ENCODE measurements at places on chromosomes 2 and 18.

DNA sequence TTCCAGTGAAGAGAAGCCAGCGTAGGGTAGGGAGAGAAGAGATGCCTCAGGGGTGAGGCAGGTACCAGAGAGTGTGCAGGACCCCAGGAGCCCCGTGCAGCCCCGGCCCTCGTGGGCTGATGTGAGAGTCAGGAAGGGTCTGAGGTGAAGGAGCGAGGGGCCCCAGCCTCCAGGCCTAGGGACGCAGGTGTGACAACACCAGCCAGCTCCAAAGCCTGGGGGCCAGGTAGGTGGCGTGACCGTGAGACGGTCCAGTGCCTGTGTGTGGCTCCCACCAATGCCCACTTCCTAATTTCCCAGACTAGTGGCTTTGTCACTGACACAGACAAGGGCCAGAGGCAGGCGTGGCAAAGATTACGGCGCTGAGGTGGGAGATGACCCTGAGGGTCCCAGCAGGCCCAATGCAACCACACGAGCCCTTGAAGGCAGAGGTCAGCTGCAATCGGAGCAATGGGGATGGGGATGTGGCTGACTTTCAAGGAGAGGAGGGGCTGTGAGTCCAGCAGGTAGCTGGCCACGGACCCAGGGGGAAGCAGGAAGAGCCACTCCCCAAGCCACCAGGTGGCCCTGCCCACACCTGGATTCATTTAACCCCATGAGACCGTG lies 86.0 kb upstream of the SNTG2 start:
- no peak for DNase-seq

- DNase-seq, result no peak
These were observed 12.9 kb upstream of the GEMIN6 start for GRCh38 chr2:38765149-38765548.

GRCh38 chr2:48496849-48497248 lies 33.1 kb upstream of the STON1 start:
- no peak for DNase-seq

GRCh38 chr2:104849618-104850141 lies 4.2 kb upstream of the POU3F3 start:
- DNase-seq, result peak; percentile 19

GRCh38 chr2:147792966-147793617 lies 51.7 kb upstream of the ACVR2A start:
- DNase-seq, result no peak

DNA sequence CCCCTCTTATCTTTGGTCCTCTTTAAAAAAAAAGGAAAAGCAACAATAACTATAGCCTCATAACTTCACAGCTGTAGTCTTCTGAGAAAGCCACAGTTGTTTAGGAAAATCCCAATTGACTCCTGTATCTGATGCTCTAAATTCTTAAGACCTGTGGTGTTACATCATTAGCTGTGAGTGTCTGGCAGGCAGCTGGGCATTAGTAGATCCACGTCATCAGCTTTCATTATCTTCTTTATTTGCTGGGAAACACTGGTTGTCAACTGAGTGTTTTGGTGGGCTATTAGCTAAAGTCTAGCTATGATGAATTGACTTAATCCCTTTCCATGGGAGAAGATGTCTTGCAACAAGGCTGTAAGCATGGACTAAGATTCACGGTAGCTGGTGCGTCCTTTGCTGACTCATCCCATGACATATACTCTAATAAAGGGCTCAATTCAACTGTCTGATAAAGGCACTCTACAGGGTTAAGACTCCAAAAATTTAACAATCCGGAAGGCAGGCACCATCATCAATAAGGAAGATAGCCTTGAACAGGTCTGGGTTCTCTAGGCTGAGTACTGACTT lies 517.2 kb downstream of the PLCL1 start:
- no peak for DNase-seq

GRCh38 chr2:28695245-28695647 lies 56.4 kb upstream of the PPP1CB start:
- no peak for DNase-seq

- DNase-seq, result no peak
These were observed 207.1 kb downstream of the SPAG16 start for GRCh38 chr2:213491376-213491775.

DNA sequence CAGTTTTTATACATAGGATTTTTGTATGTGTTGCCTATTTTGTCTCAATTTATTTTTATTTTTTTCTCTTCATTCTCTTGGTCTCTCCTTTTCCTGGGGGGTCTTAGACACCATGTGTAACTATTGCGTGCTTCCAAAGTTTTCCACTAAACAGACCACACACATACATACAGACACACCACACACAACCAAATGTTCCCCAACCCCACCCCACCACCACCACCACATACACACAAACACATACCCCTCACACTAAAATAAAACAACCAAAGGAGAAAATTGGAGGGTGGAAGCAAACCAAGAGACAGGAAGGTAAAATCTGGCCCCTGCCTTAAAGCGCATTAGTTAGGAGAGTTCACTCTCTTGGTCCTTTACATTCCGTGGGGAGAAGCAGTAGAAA lies 30.0 kb upstream of the ANXA4 start:
- no peak for DNase-seq

- peak; percentile 0 for DNase-seq
These were observed 965 bp upstream of the ELOA2 start for GRCh38 chr18:47036298-47036874.

GRCh38 chr18:40347261-40347660 lies 1607.8 kb upstream of the PIK3C3 start:
- DNase-seq, result no peak

DNA sequence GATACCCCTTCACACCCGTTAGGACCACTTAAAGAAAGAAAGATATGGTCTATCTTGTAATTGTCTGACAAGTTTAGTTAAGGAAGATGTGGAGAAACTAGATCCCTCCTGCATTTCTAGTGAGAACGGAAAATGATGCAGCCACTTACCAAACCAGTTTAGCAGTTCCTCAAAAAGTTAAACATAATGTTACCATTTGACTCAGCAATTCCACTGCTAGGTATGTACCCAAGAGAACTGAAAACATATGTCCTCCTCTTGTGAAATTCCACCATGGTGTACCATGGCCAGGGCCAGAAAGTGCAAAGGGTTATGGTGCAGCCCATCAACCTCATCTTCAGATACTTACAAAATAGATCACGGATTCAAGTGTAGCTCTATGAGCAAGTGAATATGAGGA lies 79.0 kb upstream of the ID2 start:
- DNase-seq, result peak; percentile 96

GRCh38 chr18:21242780-21243401 lies 859 bp downstream of the GREB1L start:
- no peak for DNase-seq

DNA sequence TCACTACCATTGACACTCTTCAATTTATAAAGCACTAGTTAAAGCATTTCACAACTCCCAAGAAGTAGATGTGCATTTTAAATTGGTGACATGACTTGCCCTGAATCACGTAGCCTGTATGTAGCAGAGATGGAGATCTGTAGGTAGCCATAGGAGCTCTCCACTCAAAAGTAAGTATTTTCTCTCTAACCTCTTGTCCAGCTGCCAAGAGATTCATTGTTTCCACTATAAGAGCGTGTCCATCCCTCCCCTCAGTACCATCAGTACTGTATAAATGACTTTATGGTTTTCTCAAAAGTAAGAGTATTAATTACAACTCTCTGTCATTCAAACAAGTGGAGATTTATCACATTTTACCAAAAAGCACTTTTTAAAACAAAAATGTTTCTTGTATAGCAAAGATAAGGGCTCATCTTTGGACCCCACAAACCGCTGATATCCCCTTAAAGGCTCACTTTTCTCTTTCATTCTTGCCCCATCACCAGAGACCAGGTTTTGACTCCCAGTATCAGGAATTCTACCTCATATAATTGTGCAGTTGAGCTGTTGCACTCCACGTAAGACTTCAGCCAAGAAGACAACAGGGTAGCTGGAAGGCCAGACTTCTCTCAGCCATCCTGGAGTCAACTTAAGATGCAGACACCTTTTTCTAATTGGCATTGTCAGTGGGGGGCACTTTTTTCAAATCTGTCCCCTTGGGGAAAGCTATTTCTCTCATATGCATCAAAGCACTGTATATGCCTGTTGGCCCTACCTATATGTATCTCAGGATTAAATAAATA lies 78.0 kb upstream of the GALNT5 start:
- no peak for DNase-seq

DNA sequence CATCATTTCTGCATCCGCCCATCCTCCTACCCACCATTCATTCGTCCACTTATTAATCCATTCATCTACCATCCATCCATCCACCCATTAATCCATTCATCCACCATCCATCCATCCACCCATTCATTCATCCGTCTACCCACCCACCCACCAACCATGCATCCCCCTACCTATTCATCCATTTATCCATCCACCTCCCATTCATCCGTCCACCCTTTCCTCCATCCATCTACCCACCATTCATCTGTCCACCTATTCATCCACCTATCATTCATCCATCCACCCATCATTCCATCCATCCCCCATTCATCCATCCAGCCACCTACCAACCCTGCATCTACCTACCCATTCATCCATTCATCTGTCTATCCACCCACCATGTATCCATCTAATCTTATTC lies 83.5 kb upstream of the MCFD2 start:
- DNase-seq, result no peak

Measured in MV-4-11 (cell line).